ENCODE measurements at places on chromosomes 5 and 9.

DNA sequence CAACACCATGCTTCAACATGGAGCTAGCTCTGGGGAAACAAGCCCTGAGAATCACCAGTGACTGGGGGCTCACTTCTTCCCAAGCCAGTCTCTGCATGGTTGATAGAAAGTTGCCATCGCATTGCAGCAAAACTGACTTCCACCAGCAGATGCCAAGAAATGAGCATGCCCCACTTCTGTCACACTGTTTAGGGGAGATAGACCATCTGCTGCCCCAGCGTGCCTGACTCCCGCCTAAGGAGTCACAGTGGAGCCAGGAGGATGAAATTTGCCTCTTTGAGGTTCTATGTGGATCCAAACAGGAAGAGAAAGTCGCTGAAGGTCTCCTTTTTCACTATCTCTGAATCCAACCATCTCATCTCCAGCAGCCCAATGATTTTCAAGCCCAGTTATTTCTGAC, 116.7 kb upstream of the SLIT3 start:
- DNase-seq, result no peak

- DNase-seq, result no peak
Observed at GRCh38 chr5:4579679-4580078, 560.5 kb upstream of the ADAMTS16 start.

GRCh38 chr9:124960409-124960752, 19.5 kb upstream of the GOLGA1 start:
- no peak for DNase-seq

DNA sequence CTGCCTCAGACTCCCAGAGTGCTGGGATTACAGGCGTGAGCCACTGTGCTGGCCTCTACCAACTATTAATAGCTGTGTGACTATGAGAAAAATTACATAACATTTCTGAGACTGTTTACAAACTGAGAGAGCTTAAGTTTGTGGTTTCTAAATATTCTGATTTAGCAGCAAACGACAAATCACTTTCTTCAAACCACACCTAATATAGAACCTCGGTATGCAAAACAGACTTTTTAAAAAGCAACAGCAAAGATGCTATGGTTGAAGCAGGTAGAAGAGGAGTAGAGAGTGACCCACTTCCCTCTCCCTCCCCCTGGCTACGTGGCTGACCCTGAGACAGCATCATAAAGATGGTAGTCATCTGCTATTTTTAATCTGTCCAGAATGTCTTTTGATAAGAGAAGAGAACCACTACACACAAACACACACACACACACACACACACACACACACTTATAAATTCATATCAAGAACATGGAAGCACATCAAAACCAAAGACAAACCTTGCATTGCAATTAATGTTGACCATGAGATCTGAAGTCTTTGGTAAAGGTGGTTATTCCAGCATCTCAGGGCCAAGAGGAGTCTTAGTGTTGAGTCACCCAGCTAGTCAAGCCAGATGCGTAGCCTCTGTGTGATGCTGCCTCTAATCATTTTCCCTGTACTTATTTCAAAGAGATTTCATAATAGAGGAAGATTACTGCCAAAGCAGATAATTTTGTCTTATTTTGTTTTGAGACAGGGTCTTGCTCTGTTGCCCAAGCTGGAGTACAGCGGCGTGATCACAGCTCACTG, 58.1 kb upstream of the TMEM215 start:
- DNase-seq, result no peak

- DNase-seq, result no peak
Observed at GRCh38 chr9:91817493-91818224, 132.4 kb downstream of the ROR2 start.

- no peak for DNase-seq
Observed at GRCh38 chr5:15285901-15286583, 213.9 kb upstream of the FBXL7 start.

GRCh38 chr5:10227379-10227778, 22.3 kb downstream of the ATPSCKMT start:
- DNase-seq, result no peak

- DNase-seq, result no peak
Observed at GRCh38 chr5:96037128-96037527, 75.5 kb upstream of the ELL2 start.

DNA sequence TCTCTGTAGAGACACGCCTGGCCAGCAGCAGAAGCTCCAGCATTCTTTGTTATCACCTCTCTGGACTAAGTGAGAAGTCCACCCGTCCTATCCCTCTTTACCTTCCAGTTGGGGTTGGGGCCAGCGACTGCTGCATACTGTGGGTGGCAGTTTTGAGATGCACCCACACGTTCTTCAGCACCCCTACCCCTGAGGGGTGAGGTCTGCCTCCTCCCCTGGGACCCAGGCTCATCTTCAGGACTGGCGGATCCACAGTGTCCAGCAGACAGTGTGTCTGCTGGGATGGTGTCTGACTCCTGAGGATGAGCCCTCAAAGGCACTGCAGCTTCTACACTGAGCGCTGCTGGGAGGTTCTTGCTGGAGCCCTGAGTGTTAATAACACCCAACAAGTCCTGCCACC, 78.8 kb downstream of the GADD45G start:
- no peak for DNase-seq

DNA sequence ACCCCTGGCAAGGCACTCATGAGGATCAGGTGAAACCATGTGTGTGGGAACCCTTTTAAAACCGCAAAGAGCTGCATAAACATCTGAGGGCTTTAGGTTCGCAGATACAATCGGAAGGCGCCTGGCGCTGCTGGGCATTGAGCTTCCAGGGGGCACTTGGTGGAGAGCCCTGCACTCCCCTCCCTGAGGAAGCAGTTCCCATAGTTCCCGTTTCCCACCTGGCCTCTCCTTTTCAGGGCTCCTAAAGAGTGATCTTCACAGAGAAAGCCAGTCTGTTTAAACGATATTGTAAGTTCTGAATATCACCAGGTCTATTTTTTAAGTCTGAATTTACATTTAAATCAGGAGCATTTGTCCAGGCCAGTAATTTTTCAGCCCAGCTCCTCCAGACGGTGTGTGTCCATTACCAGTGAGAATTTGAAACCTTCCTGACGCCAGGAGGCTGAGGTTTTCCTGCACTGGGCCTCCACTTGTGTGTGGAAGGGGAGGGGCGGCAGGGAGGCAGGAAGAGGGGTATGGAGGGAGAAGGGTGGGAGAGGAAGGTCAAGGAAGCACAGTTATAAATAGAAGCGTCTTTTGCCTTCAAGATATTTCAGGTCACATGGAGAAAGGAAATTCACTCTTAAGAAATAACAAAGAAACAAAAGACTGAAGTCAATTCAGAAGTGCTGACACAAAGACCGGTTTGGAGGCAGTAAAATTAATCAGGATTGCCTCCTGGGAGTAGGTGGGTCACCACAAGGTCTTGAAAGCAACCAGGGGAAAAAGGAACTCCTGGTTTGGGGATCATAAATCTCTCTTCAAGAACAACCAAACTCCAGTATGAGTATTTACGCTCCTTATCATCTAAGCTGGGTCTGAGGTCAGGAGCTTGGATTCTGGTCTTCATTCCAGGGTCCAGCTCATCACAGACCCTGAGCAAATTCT, 14.3 kb upstream of the MGAT1 start:
- no peak for DNase-seq

DNA sequence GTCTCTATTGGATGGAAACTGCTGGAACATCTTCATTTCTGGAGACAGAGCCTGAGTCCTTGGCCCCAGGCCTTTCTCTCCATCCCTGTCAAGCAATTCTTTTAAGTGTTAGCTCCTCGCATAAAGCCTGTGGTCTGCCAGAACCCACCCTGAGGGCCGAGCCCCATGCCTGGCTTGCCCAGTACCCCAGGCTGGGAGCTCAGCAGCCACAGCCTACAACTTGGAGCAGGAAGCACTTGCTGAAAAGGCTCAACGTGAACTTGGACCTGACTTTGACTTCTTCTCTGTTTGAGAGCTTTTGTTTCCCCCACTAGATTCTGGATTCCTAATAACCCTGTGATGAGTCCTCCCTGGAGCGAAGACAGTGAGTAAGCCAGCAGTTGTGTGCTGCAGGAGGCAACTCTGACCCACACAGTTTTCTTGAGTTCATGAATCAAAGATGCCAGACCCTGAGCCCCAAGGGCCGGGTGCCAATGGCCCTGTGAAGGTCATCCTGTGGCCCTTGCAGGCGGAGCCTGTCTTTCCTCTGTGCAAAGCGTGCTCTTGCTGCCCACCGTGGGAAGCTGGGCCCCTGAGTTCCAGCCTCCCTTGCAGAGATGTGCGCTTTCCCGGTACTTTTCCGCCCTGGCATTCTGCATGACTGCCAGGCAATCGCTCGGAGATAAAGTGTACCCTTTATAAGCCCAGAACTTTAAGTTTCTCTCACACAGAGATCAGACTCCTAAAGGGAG, 64.3 kb upstream of the RUFY1 start:
- no peak for DNase-seq

GRCh38 chr9:136858844-136859757, 7.0 kb downstream of the MAMDC4 start:
- DNase-seq, result no peak

DNA sequence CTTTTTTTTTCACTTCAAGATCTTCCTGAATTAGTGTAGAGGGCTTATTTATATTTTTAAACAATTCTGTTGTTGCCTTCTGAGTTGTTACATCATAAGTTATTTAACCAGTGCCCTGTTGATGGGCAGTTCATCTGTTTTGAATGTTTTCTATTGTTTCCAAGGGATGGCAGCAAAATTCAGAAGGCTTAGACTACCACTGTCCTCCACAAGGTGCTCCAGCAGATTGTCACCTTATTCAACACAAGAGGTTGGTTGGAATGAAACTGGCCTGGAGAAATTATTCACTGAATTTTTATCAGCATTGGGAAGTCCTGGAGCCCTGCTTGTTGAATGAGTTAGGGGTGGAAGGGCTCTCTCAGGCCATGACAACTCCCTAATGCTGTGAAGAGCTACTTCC, 1.3 kb upstream of the KLHL9 start:
- DNase-seq, result no peak

- DNase-seq, result no peak
Observed at GRCh38 chr5:84870369-84870768, 485.7 kb upstream of the EDIL3 start.

DNA sequence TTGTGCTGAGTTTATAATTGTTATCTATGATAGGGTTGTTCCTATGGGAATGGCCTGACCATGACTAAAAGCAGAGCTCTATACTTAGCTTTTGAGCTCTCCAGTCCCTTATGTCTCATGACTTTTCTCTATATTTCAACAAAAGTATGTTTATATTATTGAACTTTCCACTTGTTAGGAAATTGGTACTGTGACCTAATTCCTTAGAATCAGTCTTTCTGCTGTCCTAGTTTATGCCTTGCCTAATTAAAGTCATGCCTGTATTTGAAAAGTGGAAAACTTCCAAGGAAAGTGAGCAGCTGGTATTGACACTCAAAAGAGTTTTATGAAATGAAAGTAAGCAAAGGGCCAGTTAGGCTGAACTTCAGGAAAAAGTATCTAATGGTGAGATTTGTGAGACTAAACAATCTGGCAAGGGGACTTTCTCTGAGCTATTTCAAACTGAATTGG, 68.6 kb downstream of the XRCC4 start:
- DNase-seq, result no peak

DNA sequence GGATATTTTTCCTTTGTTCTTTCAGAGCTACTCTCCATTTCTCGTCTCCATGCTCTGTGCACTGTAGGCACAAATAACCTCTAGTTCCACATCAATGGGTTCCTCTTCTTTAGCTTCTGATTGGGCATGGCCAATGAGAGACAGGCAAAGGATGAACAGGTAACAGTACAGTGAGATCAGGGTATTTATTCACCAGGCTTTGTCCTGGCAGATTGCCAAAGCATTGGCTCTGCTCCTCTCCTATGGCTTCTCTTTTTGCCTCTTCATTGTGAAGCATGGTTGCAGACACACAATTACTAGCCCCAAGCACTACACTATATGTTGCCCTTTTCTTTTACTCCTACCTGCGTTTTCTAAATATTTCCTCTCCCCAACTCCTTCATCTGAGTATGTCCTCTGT, 215.1 kb upstream of the ARRDC3 start:
- no peak for DNase-seq

GRCh38 chr5:6261256-6261655, 117.1 kb downstream of the MED10 start:
- DNase-seq, result no peak

- no peak for DNase-seq
Observed at GRCh38 chr5:50853151-50853550, 186.7 kb downstream of the PARP8 start.

- DNase-seq, result no peak
Observed at GRCh38 chr9:74644023-74644422, 146.9 kb downstream of the RORB start.

- DNase-seq, result no peak
Observed at GRCh38 chr5:113000466-113000865, 23.9 kb downstream of the DCP2 start.

- no peak for DNase-seq
Observed at GRCh38 chr9:93612796-93613154, 36.4 kb downstream of the PHF2 start.
